ENCODE measurements at places on chromosomes 1 and 21.

DNA sequence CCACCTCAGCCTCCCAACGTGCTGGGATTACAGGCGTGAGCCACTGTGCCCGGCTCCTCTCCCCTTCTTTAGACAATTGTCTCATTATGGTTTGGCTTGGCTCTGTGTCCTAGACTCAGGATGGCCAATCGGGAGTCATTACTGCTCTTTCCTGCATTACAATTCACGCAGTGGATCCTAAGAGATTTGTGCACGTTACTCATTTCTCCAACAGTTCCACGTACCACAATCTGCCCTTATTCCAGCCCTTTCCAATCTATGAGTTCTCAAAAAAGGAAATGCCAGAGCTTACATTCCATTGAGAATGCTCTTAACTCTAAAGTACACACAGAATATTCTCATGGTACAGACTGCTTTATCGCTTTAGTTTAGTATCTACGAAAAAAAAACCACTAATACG, 357.0 kb downstream of the GPATCH2 start:
- DNase-seq, result no peak

GRCh38 chr1:22500058-22500457, 48.4 kb downstream of the ZBTB40 start:
- DNase-seq, result no peak

DNA sequence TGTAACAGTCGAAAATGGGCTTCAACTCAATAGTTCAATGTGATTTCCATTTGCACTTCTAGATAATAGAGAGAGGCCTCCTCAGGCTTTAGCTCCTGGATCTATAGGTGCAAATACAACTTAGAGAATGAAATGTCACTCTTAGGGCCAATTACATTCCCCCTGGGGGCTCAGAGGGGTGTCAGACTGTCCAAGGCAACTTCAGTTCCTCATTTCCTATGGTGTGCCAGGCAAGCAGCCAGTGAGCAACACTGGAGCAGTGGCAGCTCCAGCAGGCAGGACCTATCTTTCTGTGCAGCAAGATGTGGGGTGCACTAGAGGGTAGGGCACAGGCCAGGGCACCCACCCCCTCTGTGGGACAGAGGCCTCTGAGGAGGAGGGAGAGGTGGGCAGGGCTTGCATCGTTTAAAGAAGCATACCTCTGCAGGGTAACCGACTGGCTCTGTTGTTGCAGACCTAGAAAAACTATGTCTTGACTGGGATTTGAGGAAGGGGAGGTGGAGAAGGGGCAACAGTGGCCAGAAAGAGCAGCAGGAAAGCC, 97.3 kb downstream of the SUSD4 start:
- DNase-seq, result no peak

- DNase-seq, result no peak
Measured at GRCh38 chr1:3905953-3906671, 6.0 kb upstream of the C1orf174 start.

GRCh38 chr21:29315131-29315749, 16.5 kb downstream of the BACH1 start:
- DNase-seq, result no peak

GRCh38 chr1:64308866-64309265, 105.4 kb downstream of the UBE2U start:
- DNase-seq, result no peak

DNA sequence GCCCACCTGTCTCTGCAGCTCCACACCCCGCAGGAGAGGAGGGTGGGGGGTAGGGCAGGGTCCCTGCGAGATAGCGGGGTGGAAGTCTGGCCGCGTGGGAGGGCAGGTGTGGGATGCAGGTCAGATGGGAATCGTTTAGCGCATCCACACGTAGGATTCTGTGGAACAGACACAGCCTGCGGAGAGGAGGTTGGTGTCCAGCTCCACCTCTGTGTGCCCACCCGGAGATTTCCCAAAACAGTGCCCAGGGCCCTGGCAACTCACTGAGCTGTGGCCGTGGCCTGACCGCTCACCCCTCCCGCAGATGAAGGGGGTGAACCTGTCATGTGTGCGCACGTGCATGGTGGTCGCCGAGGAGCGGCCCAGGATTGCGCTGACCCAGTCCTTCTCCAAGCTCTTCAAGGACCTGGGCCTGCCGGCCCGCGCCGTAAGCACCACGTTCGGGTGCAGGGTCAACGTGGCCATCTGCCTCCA, 46.9 kb downstream of the S100B start:
- DNase-seq, result no peak

GRCh38 chr1:26468911-26469310, 3.3 kb upstream of the HMGN2 start:
- no peak for DNase-seq

DNA sequence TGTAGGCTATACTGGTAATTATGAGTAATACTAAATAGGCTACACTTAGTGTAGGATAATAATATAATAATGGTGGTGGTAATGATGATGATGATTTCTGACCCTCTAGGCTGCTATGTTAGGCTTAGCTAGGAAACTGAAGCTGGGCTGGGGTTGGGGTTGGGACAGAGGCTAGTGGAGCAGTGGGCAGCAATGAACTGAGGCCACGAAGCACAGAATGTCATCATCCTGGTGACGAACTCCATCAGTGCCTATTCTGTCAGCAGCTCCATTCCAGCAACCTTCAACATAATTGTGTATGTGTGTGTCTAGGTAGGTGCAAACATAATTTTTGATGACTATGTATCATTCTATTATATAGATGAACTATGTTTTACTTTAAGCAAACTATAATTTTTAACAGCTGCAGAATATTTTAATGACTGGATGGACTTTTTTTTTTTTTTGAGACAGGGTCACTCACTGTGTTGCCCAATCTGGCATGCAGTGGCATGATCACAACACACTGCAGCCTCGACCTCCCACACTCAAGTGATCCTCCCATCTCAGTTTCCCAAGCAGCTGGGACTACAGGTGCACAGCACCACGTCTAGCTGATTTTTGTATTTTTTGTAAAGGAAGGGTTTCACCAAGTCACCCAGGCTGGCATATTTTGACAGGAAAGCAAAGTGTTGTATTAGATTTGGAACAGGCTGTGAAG, 12.9 kb upstream of the CLIC4 start:
- no peak for DNase-seq

DNA sequence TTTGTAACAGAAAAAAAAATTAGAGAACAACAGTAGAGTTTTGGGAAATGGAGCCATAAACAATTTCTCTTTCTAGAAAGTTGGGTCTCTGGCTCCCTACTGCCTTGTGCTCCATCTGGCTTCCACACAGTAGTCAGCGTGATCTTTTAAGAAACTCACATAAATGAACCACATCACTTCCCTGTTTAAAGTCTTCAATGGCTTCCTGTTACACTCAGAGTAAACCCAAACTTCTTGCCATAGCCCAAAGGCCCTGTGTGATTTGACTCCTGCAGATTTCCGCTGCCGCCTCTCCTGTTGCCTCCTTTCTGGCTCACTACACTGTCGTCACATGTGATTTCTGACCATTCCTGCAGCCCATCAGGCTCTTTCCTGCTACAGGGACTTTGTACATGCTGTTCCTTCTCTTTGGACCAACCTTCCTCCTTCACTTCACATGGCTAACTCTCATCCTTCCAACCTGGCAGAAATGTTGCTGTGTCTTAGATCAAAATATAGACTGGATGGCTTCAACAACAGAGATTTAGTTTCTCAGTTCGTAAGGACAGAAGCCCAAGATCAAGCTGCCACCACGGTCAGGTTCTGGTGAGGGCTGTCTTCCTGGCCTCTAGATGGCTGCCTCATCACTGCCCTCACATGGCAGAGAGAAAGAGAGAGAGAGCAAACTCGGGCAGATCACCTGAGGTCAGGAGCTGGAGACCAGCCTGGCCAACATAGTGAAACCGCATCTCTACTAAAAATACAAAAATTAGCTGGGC, 34.0 kb downstream of the OPRD1 start:
- no peak for DNase-seq

GRCh38 chr1:1627261-1627828, 4.6 kb upstream of the MMP23B start:
- DNase-seq, result no peak

GRCh38 chr1:209402697-209403096, 180.8 kb upstream of the CAMK1G start:
- no peak for DNase-seq

- DNase-seq, result no peak
Measured at GRCh38 chr1:30743584-30744059, 14.0 kb downstream of the LAPTM5 start.

GRCh38 chr1:222813866-222814535, 838 bp upstream of the DISP1 start:
- no peak for DNase-seq

DNA sequence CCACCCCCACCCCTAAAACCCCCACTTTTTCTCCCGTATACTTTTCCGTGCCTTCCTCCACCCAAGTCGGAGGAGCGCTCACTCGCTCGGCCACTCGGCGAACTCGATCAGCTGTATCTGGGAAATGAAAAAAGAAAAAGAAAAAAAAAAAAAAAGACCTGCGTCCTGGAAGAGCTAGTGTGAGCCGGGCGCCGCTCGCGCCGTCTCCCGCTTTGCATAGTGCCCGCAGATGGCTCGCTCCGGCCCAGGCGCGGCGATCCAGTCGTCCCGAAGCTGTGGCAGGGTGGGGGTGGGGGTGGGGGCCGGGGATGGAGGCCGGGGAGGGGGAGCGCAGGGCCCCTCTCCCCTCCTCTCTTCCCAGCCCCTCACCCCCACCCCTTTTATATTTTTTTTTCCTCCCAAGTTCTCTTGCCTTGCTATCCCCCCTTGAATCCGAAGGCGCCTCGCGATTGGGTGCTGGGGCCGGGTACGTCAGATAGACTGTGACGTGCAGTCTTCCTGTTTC, 299 bp upstream of the PROX1 start:
- no peak for DNase-seq

DNA sequence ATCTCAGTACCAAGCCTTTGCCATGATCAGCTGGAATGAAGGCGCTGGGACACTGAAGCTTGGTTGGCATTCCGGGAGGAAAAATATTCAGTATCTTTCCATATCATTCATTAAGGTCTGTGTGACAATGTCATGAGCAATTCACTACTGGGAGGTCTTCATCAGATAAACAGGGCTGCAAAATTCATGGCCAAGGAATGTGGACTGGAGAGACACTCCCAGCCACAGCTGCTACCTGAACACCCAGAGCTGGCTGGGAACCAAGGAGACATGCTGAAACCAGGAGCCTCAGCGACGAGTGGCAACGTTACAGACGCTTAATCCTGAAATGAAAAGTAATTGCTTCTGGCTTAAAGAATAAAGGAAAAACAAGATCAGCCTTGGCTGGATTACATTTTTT, 30.6 kb upstream of the DDAH1 start:
- peak; percentile 67 for DNase-seq

- no peak for DNase-seq
Measured at GRCh38 chr1:81299892-81300291, 500.8 kb upstream of the ADGRL2 start.

GRCh38 chr21:38436341-38436740, 61.9 kb downstream of the ERG start:
- no peak for DNase-seq

GRCh38 chr1:117364240-117364639, 3.0 kb upstream of the MAN1A2 start:
- no peak for DNase-seq

GRCh38 chr1:9827558-9828185, 3.9 kb upstream of the CLSTN1 start:
- no peak for DNase-seq

- DNase-seq, result no peak
Measured at GRCh38 chr1:221921936-221922335, 180.0 kb upstream of the DUSP10 start.

Measured in kidney epithelial cell (primary cell).